ENCODE measurements at places on chromosomes 3 and 15.

- DNase-seq = no peak
Measured at GRCh38 chr15:58535337-58535736, 103.5 kb downstream of the LIPC start.

DNA sequence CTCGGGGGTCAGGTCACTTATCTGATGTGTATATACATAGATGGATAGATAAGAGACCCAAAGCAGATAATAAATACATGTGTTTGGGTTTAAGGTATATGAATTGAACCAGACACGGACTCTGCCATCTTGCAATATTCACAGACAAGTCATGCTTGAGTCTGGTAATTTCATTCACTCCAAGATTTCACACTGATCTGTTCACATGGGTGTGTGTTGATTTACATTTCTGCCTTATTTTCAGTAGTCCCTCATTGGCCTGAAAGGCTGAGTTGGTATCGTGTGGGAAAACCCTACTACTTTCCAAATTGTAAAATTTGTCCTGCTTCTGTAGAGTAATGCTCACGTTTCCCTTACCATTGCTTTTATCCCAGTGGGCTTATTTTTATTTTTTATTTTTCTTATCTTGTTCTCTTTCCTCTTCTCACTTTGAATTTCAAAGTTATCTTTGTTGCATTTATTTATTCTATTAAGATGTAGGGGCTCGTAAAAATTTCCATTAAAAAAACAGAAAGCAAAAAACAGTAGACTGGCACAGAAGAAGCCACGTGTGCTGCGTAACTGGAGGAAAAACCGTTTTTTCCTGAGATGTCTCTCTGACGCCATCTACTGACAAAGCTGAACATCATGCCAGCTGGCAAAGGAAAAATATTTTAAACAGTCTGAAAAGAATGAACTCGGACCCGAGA lies 10.8 kb upstream of the MFSD1 start:
- no peak for DNase-seq

GRCh38 chr3:22366781-22367180 lies 615.8 kb upstream of the ZNF385D start:
- DNase-seq = no peak

DNA sequence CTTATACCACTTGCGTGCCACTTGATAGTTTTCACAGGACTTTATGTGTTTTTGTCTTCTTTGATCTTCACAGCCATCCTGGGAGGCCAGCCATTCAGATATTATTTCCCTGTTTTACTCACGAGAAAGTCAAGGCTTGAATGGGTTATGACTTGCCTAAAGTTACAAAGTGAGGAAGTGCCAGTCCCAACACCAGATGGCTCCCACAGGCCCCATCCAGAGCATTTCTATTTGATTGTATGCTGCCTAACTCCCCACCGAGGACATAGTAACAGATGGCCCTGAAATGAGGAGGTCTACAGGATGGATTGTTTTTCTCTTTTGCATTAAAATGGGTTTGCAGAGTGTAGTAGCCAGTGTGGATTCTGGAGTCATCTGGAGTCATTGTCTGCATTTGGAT lies 74.5 kb downstream of the SPTSSB start:
- DNase-seq = no peak

GRCh38 chr3:182808041-182808770 lies 14.9 kb downstream of the ATP11B start:
- DNase-seq = no peak

- DNase-seq = no peak
Measured at GRCh38 chr3:50161320-50161719, 6.2 kb downstream of the SEMA3F start.

GRCh38 chr3:36900474-36901443 lies 44.1 kb downstream of the TRANK1 start:
- DNase-seq = no peak

- DNase-seq = no peak
Measured at GRCh38 chr15:79370716-79371115, 59.8 kb downstream of the TMED3 start.

DNA sequence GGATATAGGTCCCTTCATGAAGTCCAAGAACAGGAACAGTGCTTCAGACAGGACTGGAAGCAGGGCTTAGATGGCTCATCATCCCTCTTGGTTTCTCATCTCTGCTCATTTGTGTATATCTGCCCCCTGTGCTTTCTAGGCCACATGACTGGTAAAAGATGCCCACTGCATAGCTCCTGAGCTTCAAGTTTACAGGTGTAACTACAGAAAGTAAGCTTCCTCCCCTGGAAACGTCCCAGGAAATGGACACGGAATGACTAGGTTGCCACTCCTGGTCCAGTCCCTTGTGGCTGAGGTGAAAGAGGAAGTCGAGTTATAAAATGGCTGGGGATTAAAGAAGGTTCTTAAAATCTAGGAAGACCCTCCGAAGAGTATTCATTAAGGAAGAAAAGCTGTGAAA lies 32.5 kb downstream of the MYO5A start:
- no peak for DNase-seq

DNA sequence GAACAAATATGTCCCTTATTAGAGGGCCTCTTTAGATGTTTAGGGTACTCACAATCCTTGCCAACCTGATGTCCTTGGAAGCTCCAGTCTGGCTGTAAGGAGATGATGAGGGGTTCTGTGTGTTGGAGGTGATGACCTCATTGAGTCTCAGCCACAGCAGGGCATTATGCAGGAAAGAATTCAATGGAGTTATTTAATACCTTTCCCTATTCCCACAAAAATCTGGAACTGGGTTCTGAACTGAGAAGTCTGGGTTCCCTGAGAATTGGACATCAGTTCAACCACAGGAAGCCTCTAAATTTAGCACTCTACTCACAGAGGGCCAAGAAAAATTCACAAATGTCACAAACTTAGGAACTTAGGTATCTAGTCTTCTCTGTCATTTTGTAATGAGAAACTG lies 36.9 kb downstream of the SLC35A5 start:
- DNase-seq = no peak

DNA sequence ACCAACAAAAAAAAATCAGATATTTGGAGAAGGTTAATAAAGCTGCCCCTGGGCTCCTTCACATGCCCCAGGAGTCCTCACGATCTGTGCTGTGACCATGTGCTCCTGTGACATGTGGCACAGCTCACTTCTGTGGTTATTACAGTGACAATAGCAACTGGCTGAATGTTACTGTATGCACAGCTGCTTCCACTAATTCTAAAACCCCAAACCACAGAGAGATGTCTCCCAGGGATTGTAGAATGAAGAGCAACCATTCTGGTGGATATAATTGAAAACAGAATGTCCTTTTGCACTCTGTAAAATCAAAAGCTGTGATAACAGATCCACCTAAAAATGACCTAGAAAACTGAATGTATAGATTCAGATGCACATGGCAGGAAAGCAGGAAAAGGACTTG lies 489.2 kb upstream of the CNTN4 start:
- DNase-seq = no peak

- no peak for DNase-seq
Measured at GRCh38 chr3:118755253-118755801, 279.3 kb downstream of the IGSF11 start.

GRCh38 chr15:101120987-101121386 lies 130.9 kb downstream of the CHSY1 start:
- no peak for DNase-seq

DNA sequence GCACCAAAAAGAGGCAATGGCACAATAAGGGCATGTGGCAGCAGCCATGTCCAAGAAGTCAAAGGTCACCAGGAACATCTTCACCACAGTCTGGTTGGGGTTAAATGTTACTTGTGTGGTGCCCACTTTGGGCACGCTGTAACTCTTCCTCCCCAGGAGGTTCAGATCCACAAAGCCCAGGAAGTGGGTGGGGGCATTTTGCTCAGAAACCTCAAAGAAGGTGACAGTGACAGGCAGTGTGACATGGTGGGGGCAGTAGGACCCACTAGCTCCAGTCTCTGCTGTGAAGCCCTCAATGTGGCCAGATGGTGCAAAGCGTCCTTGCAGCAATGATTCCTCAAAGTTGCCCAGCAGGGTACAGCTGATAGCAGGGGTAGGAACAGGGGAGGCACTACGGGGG lies 5.8 kb downstream of the ZNF80 start:
- DNase-seq = peak; percentile 43

DNA sequence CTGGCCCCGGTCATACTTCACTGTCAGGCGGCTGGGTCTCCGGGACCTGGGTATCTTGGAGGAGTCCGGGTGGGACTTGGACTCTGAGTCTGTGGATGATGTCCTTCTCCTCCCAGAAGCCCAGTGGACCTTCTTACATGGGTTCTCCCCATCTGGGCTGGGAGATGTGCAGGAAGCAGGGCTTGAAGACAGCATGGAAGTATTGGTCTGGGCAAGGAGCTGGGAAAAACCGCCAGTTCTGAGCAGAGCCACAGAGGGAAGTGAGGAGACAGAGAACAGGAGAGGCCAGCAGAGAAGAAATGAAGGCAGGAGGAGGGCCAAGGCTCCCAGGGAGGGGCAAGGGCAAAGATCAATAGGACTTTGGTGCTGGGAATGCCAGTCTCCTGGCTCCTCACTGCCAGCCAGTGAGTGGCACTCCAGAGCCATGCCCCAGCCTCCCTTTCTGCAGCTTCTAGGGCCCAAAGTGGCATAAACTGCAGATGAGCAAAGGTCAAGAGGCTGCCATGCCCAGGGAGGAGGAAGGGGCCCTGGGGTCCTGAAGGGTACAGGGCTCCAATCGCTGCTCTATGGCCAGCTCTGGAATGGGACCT lies at the start of gene PPP1R14D:
TSS of gene PPP1R14D (minus strand) at position 262 of the 590 bp plus-strand sequence. CDS start at position 195, 67 bp downstream.
- no peak for DNase-seq

DNA sequence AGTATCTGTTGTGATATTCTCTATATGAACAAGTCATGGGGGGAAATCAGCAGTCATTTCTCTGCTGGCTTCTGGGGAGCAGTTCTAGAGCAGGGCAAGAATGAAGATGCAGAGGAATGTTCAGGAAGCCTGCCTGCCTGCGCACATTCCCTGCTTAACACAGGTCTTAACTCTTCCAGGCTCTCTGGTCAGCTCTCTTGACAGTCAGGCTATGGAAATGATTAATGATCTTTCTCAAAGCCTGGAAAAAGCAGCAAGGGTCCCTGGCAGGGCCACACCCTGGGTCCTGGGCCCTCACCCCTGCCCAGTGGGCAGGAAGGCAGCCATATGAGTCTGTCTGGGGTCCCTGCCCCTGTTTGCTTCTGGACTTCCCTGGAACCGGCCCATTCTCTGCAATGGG lies 31.4 kb upstream of the CLK3 start:
- no peak for DNase-seq

- no peak for DNase-seq
Measured at GRCh38 chr3:58497097-58497496, 5.2 kb downstream of the KCTD6 start.

- DNase-seq = peak; percentile 60
Measured at GRCh38 chr15:64731012-64731804, 44.2 kb downstream of the RBPMS2 start.

- no peak for DNase-seq
Measured at GRCh38 chr3:170307671-170308405, 49.7 kb upstream of the SKIL start.

- no peak for DNase-seq
Measured at GRCh38 chr3:48492461-48493202, 11.3 kb downstream of the SHISA5 start.

DNA sequence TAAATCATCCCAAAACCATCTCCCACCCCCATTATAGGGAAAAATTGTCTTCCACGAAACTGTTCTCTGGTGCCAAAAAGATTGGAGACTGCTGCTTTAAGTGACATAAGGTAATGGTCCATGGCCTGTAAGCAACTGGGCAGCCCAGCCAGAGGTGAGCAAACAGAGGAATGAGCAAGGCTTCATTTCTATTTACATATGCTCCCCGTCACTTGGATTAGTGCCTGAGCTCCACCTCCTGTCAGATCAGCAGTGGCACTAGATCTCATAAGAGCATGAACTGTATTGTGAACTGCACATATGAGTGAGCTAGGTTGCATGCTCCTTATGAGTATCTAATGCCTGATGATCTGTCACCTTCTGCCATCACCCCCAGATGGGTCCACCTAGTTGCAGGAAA lies 1159.8 kb upstream of the ALCAM start:
- no peak for DNase-seq

DNA sequence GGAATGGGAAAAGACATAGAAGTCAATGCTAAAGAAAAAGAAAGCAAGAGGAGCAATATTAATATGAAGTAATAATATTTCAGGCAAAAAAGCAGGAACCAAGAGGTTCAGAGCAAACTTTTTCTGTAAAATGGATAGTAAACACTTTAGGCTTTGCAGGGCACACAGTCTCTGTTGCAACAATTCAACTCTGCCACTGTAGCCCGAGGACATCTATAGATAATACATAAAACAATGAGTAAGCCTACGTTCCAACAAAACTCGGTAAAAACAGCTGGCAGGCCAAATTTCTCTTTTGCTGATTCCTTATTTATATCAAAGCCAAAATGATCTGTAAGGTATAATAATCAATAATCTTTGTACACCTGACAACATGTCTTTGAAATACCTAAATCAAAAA lies 56.8 kb downstream of the SMAD6 start:
- no peak for DNase-seq

Data from stimulated activated CD8-positive, alpha-beta memory T cell treated with anti-CD3 and anti-CD28 coated beads, Interleukin-4, amount 100 ng/mL, for 4 hours (primary cell).